ENCODE measurements at places on chromosomes 11 and 22. TPM values are rescaled to one million over a fixed set of nuclear protein-coding genes. Genes with fewer than 3 reads are reported as not detected.
A peak's percentile ranks its signal among the peaks of the same experiment; 100 is the strongest.

DNA sequence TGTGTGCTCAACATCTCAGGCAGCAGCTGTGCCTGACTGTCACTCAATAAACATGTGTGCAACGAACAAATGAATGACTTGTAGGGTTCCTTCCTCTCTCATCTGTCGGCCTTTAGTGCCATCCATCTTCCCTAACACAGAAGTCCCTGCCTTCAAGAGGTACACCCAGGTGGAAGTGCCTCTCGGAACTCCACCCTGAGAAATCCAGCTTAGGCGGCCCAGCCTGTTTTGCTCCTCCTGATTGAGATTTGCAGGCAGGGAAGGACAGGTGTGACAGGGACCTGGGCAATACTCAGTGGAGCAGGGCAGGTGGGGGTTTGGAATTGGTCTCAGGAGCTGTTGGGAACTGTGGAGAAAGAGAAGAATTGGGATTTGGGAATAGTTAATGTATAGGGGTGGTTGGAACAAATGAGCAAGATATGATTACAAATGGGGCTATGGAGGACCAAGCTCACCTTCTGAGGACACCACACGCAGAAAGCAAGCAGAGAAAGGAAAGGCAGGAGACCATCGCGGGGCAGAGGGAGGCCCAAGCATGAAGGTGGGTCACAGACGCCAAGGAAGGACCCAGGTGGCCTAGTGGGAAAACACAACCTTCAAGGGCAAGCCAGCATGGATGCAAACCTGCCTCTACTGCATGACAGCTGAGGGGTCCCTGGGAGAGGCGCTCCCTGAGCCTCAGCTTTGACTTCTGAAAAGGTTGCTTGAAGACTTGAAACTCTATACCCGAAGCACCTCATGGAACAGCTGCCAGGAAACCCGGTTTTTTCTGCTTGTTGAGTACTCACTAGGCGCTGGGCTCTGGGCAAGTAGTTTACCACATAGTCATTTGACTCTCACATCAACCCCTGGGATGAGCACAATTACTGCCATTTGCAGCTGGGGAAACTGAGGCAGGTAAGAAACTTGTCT lies 40.9 kb upstream of the ANO1 start:
- no peaks in the 10 kb centered on the region for H3K27me3 ChIP-seq
- peak; percentile 19 for DNase-seq
- H3K4me3 ChIP-seq = no peak overlapping the region
- peaks cover 43% of the 10 kb centered on the region for H3K4me1 ChIP-seq

Gene OR4D9
- not detected for total RNA-seq

DNA sequence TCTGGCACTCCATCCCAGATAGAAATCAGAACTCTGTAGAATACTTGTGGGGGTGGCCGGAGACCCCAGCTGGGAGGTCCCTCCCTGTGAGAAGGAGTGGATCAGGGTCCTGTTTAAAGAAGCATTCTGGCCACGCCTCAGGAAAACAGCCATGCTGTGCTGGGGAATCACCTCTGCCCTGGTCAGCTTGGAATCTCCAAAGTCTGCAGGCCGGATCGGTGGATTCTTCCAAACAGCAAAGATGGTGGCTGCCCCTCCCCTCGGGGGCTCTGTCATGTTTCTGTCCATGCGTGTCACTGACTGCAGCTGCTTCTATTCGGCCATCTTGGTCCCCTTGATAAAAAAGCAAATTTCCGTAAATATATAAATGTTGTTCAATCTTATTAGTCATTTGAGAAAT lies 365.9 kb downstream of the JRKL start:
- DNase-seq = no peak
- H3K27ac ChIP-seq = no peak overlapping the region
- H3K27me3 ChIP-seq = no peaks in the 10 kb centered on the region
- no peaks in the 10 kb centered on the region for H3K4me1 ChIP-seq
- no peaks in the 10 kb centered on the region for H3K36me3 ChIP-seq

- H3K27ac ChIP-seq = peak overlapping the region; percentile 25
- no peak for DNase-seq
- peaks cover 28% of the 10 kb centered on the region for H3K4me1 ChIP-seq
- H3K27me3 ChIP-seq = no peaks in the 10 kb centered on the region
Observed at GRCh38 chr11:48081151-48082010, 101.0 kb downstream of the PTPRJ start.

- no peak overlapping the region for H3K27ac ChIP-seq
- H3K4me1 ChIP-seq = no peaks in the 10 kb centered on the region
- DNase-seq = peak; percentile 27
- no peaks in the 10 kb centered on the region for H3K27me3 ChIP-seq
- H3K36me3 ChIP-seq = no peaks in the 10 kb centered on the region
- H3K4me3 ChIP-seq = no peak overlapping the region
Observed at GRCh38 chr22:48403521-48404403, 1423.9 kb downstream of the BRD1 start.

DNA sequence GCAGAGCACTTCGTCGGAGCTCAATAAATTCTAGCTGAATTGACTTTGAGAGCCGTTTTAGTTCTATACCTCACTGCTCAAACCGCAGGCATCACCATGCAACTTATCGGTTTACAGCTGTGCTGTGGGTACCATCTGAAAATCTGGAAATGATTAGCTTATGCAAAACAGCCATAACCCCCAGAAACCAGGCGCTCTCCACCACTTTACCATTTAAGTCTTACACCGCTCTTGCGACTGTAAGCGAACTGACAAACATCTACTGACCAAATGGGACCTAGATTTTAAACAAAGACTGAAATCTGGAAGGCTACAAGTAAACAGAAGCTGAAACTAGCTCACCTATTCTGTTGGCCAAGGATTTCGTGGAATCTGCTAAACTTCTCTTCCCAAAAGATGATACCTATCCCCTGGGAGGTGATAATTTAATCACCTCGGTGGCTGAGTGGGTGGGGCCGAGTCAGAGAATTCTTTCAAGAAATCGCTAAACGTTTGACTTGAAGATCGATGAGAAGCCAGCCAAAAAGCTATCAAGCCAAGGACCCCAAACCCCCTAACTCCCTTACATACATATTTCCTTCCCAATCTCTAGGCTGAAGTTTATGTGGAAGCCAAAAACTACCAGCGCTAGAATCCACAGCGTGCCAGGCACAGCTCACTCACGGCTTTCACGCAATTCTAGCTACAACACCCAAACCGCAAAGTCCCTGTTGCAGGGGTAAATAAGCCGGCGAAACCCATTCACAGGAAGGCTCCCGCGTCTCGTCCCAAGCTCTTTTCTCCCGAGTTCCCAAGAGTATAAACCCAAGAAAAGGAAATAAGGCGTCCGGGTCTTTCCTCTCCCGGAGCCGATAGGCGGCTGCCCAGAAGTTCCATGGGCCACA lies 644 bp downstream of the SPTY2D1 start:
- peak overlapping the region; percentile 77 for H3K27ac ChIP-seq
- peaks cover 14% of the 10 kb centered on the region for H3K4me1 ChIP-seq
- no peak for DNase-seq
- no peaks in the 10 kb centered on the region for H3K36me3 ChIP-seq
